ENCODE measurements at places on chromosomes 3 and 15.

- DNase-seq: no peak
Measured at GRCh38 chr3:63069806-63070475, 194.7 kb upstream of the CADPS start.

DNA sequence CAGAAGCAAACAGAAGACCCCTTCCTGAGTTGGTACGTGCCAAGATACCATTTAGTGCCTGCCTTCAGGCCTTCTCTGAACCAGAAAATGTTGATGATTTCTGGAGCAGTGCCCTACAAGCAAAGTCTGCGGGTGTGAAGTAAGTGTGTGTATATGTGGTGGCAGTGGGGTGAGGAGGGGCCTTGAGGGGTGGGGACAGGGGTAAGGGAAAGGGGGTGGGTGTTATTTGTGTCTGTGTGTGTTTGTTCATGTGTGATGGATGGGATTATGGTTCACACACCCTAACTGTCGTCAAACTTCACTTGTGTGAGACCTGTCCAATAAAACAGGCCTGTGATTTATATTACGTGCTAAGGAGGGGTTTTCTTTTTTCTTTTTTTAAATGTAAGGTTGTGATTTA lies 92.2 kb downstream of the USP13 start:
- DNase-seq: no peak

DNA sequence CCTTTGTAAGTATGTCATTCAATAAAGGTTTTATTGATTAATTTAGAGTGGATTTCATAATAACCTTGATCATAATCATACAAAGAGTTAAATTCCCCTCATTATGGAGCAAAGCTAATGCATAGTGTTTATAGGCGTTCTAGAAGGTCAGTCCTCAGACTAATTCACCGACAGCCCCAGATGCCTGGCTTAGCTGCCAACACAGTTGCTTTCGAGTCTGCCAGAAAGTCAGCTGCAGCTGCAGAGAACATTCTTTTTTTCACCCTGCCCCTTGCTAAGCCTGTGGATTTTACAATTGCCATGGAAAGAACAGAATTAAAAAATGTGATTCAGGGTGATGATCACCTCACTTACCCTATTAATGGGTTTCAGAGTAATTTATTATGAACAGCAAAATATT lies 21.2 kb downstream of the CADM2 start:
- no peak for DNase-seq

DNA sequence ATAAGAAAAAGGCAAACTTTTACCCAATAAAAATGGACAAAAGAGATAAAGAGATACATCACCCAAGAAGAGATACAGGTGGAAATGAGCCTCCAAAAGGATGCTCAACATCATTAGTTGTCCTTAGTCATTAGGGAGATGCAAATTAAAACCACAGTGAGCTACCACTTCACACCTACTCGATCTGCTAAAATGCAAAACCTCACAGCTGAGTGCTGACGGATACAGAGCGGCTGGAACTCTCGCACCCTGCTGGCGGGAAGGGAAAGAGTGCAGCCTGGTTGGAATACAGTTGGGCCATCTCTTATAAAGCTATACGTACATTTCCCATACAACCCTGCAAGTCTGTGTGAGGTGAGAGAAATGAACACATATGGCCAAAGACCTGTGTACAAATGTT lies 78.5 kb upstream of the PRR20G start:
- DNase-seq: no peak

DNA sequence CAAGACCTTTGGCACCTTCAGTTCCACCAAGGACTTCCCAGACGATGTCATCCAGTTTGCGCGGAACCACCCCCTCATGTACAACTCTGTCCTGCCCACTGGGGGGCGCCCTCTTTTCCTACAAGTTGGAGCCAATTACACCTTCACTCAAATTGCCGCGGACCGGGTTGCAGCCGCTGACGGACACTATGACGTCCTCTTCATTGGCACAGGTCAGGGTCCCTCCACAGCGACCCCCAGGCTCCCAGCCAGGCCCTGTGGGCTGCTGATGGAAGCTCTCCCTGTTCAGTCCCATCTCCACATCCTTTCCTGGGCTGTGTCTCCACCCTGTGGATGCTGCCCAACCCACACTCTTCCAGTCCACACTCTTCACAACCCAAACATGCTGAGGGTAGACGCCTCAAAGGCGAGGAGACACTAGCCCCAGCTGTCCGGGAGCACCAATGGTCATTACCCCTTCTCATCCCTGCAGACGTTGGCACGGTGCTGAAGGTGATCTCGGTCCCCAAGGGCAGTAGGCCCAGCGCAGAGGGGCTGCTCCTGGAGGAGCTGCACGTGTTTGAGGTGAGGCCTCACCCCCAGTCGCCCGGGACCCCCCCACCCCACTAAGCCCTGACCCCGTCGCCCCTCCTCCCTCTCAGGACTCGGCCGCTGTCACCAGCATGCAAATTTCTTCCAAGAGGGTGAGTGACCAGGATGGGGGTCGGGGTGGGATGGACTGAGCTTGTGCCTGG lies 4.3 kb upstream of the LSMEM2 start:
- DNase-seq: peak; percentile 58

- no peak for DNase-seq
Measured at GRCh38 chr15:55915876-55916567, 77.4 kb downstream of the NEDD4 start.
